ENCODE measurements at places on chromosomes 13 and 19.

- no peak for DNase-seq
These were observed 39.3 kb upstream of the KCTD4 start for GRCh38 chr13:45240143-45240542.

- DNase-seq, result no peak
These were observed 21.2 kb upstream of the DOCK9 start for GRCh38 chr13:98998831-98999638.

- no peak for DNase-seq
These were observed 36.3 kb downstream of the SMIM24 start for GRCh38 chr19:3443840-3444694.

DNA sequence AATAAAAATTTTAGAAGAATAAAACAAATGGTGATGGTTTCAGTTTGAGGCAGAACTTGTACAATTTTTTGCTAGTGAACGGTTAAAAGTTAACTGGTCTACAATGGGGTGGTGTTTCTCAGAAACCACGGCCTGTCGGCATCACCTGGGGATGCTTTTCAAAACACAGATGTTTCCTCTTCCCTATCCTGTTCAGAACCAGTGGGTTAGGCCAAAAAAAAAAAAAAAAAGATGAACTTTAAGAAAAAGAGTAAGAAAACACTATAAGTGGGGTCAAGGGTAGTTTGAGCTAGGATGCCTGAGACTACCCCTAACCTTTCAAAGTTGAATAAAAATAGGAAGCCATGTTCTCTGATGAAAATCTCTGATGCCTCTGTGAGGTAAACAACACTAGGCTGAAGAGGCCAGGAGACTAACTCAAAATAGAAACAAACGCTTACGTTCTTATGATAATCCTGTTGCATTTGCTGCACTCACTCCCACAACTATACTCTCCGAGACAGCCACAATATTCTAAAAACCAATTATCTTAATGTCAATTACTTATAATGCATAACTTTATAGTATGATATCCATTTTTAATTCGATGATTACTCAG, 3.3 kb downstream of the MTIF3 start:
- no peak for DNase-seq

DNA sequence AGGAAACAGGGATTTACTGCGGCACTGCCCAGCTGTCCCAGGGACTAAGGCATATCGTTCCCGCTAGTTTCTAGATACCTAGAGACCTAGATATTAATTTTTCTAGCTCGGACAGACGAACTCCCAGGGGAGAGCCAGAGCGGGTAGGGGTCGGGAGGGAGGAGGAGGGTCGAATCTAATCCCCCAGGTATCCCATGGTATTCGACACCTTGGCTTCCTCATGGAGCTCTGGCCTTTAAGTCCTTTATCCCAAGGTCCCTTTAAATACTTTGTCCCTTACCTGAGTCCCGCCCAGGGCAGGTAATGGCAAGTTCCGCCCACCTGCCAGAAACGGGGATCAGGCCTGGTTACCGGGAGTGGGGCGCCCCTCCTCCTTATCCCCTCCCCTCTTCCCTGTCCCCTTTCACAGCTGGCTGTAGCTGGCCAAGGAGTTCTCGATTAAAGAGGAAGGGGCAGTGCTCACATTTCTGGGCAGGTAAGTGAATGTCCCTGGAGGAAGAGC, at the start of gene PRRG2:
TSS of gene PRRG2 (plus strand) at position 310 of the 502 bp plus-strand sequence. CDS start 1,904 bp downstream, outside the sequence.
- DNase-seq, result no peak
